ENCODE measurements at places on chromosomes 4 and X. TPM values are rescaled to one million over a fixed set of nuclear protein-coding genes. Genes with fewer than 3 reads are reported as not detected.

The PASD1 gene
- not detected for polyA plus RNA-seq

The CXCL5 gene
- 0.07 TPM for polyA plus RNA-seq

The DRP2 gene
- polyA plus RNA-seq = 1.7 TPM

The ADH1B gene
- polyA plus RNA-seq = 20.9 TPM

The SRPK3 gene
- polyA plus RNA-seq = 1.5 TPM

The MAGEA2B gene
- polyA plus RNA-seq = not detected

The SOX3 gene
- polyA plus RNA-seq = 0.06 TPM

The AMER1 gene
- 8.3 TPM for polyA plus RNA-seq

The HGFAC gene
- polyA plus RNA-seq = 2.1 TPM

The MAGEA11 gene
- polyA plus RNA-seq = not detected

The TIMM17B gene
- polyA plus RNA-seq = 58.7 TPM

The CCNA2 gene
- 26.7 TPM for polyA plus RNA-seq

The PRSS12 gene
- 7.7 TPM for polyA plus RNA-seq

The MGAT4D gene
- not detected for polyA plus RNA-seq

DNA sequence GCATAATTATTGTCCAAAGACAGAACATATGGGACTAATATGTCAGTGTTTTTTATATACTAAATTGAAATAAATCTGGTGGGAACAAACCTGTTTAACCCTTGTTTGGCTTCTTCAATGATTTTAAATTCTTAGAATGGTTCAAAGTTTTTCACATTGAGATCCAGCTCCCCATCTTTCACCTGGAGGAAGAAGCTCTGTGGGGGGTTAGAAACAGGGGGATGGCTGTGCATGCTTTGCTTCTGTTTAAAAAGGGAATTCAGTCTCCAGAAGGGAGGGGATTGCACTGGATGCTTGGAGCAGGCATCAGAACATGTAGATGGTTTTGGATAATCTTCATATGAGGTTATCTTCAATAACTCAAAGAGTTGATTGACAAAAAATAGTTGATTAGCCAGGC lies 72.1 kb downstream of the GALNT7 start:
- DNase-seq = no peak

GRCh38 chr4:90051999-90052398 lies 75.2 kb upstream of the CCSER1 start:
- DNase-seq = no peak

DNA sequence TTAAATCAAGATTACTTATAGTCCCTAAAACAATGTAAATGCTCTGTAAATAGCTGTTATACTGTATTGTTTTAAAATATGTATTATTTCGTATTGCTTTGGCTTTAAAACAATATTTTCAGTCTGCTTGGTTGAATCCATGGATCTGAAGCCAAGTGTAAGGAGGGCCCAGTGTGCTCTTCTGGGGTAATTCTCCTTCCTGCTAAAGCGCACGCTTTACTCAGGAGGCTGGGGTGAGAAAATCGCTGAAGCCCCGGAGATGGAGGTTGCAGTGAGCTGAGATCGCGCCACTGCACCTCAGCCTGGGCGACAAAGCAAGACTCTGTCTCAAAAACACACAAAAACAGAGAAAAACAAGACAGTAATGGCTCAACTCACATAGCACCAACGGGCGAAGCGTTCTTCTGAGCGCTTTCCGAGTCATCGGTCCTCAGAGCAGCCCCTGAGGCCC lies 391 bp upstream of the IDUA start:
- no peak for DNase-seq

DNA sequence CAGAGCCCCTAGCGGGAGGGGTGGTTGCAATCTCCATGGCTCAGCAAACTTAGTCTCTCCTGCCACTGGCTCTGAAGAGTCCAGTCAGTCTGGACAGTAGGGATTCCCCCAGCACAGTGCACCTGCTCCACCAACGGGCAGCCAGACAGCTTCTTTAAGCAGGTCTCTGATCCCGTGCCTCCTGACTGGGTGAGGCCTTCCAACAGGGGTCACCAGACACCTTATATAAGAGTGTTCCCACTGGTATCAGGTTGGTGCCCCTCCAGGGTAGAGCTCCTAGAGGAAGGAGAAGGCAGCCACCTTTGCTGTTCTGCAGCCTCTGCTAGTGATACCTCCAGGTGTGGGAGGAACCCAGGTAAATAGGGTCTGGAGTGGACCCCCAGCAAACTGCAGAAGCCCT lies 1393.4 kb downstream of the STIM2 start:
- no peak for DNase-seq

- no peak for DNase-seq
Observed at GRCh38 chrX:21398426-21398825, 24.2 kb downstream of the CNKSR2 start.

GRCh38 chr4:74083546-74083945 lies 15.4 kb downstream of the CXCL2 start:
- DNase-seq = no peak

- DNase-seq = peak; percentile 16
Observed at GRCh38 chrX:106201502-106202178, 33.5 kb downstream of the PWWP3B start.

- no peak for DNase-seq
Observed at GRCh38 chrX:23993012-23993633, 33.9 kb downstream of the KLHL15 start.

- DNase-seq = peak; percentile 59
Observed at GRCh38 chr4:147964266-147964880, 232.5 kb downstream of the ARHGAP10 start.

DNA sequence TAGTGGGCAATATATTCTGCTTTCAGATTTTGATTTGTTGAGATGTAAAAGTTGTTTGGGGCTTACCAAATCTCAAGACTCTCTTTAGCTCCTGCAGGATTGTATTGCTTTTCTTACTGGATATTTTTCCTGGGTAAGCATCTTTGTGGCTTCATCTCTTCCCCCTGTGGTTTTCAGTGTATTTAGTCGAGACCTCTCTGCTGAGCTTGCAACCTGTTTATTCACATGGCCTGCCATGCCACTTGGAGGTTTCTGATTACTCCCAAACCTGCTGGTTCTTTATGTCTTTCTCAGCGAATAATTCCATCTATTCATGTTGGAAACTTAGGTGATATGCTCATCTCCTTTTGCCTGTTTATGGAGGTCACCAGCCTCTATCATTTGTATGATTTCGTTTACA lies 10.9 kb downstream of the CCNG2 start:
- no peak for DNase-seq

DNA sequence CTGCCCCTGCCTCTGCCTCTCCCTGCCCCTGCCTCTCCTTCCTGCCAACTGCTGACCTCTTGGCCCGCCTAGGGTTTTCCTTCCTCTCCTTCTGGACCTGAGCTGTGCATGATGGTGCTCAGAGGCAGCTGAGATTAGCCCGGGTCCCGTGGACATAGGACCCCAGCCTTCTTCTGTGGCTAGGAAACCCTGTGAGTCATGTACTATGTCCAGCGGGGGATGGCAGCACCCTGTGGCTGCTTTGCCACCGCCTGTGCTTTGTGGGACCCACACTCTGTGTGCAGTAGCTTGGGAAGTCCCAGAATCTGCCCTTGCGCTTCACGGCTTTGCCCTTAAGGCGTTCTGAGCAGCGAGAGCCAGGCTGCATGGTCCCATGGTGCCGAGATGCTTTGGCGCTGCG lies 105.5 kb upstream of the PSAPL1 start:
- DNase-seq = no peak

DNA sequence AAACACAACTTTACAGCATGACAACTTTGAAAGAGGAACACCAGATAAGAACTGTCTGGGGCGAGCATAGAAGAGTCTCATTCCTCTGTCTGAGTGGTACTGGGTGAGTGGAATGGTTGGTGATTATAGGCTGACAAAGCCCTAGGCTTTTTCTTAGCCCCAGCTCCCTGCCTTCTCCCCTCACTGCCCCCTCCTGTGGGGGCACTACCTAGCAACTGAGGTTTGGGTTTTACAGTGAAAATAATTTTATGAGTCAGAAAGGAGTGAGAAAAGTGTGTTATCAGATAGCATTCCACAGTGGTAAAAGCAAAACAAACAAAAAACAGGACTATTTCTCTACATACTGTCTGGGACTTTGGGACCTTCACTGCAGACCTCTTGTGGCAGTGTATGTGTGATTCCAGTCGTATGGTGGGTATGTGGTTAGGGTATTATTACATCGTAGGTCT lies 10.5 kb upstream of the TMEM165 start:
- no peak for DNase-seq

- DNase-seq = no peak
Observed at GRCh38 chrX:21725916-21726315, 32.0 kb downstream of the SMPX start.

- no peak for DNase-seq
Observed at GRCh38 chrX:21666679-21667078, 8.5 kb upstream of the KLHL34 start.

GRCh38 chrX:23372220-23372902 lies 37.7 kb downstream of the PTCHD1 start:
- no peak for DNase-seq

DNA sequence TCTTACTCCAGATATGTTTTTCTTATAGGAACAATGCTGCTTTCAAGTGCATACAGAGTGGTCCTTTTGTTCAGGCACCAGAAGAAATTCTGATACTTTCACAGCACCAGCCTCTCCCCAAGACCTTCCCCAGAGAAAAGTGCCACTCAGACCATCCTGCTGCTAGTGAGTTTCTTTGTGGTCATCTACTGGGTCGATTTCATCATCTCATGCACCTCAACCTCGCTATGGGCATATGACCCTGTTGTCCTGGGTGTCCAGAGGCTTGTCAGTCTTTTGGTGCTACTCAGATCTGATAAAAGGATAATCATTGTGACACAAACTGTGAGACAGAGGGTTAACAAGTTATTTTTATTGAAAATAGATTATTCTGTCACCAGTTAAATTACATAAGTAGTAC lies 39.5 kb downstream of the WDR13 start:
- DNase-seq = no peak

- DNase-seq = no peak
Observed at GRCh38 chr4:171719691-171720090, 93.5 kb upstream of the GALNTL6 start.

DNA sequence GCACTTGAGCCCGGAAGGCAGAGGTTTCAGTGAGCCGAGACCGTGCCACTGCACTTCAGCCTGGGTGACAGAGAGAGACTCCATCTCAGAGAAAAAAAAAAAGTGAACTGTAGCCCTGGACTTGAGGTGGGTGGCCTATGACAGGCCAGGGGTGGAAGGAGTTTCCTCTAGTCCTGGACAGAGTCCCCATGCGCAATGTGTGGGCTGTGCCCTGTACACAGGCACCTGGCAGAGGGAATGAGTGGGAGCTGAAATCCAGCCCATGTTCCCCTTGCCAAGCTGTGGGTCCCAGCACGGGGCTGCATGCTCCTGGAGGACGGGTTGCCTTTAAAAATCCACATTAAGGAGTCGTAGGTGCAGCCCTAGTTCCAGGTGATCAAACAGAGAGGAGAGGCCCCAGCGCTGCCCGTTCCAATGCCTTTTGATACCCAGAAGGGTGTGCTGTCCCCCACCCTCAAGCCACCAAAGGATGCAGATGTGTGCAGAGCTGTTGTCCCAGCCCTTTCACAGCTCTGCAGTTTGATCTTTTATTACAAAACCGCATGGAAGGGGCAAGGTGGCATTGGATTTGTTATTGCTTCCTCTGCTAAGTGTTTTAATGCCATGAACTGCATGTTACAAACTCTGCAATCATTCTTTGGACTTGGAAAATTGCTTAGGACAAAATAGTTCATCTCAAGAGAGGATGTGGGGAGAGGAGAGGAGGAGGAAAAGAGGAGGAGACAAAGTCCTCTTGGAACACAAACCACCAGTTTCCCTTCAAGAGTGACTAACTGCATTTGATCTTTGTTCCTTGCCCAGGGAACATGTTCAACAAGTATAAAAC lies 38.0 kb upstream of the PDK3 start:
- DNase-seq = no peak

DNA sequence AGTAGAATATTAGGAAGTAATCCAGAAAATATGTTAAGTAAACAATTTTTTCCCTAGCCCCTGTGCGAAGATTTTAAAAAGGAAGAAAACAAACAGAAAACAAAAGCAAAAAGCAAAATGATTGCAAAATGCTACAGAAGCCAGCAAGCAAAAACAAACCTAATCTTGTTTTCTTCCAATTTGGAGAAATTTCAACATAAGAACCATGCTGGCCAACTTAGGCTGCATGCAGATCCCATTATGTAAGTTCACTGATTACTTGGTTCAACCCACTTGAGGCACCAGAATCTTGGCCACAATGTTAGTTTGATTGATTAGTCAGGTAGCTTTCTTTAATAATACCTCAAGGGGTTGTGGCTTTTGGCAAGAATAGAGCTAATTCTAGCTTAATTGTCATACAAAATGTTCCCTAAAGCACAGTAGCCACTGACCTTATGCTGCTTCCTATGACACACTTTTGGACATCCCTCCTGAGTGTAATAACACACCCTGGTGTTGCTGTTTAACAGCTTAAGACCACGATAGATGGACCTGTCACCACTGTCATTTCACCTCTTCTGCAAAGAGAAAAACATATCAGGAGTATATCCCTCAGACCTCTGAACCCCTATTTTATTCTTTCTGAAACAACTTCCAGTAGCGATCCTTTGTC lies 2342.1 kb downstream of the PCDH7 start:
- DNase-seq = no peak

- DNase-seq = no peak
Observed at GRCh38 chrX:867502-867901, 236.9 kb downstream of the SHOX start.

- no peak for DNase-seq
Observed at GRCh38 chr4:64899563-64899962, 490.3 kb upstream of the TECRL start.

DNA sequence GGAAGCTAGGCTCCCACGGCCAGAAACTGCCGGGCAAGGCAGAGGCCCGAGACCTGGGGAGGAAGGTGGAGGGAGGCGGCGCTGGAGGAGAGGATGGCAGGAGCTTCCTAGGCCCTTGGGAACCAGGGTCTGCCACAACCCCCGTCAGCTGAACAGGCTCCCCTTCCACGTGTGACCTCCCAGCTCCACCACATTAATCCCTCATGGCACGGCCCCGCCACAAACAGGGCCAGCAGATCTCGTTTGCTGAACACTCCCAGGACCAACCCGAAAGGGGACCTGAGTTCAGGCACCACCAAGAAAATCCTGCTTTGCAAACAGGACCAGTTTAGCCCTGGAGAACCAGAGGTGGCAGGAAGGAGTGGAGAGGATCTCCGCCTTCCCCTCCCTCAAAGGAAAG lies 62.7 kb downstream of the FHDC1 start:
- no peak for DNase-seq

DNA sequence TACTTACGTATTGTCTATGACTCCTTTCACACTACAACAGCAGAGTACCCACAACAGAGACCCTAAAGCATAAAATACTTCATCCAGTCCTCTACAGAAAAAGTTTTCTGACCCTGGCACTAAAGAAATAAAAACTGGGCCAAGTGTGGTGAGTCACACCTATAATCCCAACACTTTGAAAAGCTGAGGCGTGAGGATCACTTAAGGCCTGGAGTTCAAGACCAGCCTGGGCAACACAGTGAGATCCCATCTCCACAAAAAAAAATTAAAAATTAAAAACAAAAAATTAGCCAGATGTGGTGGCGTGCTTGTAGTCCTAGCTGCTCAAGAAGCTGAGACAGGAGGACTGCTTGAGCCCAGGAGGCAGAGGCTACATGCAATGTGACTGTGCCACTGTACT lies 66.9 kb downstream of the WDFY3 start:
- no peak for DNase-seq

Measured in renal pelvis (tissue), 12 donors.